ENCODE measurements at places on chromosomes 3 and 15.

DNA sequence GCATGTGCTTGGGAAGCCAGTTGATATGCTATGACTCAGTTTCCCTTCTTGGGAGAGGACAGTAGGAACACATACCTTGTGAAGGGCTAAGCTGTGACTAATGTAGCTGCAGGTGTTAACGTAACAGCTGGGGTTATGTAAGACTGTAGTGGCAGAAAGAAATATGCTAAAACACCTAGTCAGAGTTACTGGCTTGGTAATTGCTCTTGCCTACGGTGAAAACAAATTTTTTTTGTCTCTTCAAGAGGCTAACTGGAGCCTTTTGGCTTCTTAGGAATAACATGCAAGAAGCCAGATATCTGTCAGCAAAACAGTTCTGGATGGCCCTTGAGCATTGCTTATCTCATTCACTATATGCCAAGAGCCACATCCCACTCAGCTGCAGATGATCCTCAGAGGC lies 1.4 kb downstream of the MAPKBP1 start:
- no peak for DNase-seq

DNA sequence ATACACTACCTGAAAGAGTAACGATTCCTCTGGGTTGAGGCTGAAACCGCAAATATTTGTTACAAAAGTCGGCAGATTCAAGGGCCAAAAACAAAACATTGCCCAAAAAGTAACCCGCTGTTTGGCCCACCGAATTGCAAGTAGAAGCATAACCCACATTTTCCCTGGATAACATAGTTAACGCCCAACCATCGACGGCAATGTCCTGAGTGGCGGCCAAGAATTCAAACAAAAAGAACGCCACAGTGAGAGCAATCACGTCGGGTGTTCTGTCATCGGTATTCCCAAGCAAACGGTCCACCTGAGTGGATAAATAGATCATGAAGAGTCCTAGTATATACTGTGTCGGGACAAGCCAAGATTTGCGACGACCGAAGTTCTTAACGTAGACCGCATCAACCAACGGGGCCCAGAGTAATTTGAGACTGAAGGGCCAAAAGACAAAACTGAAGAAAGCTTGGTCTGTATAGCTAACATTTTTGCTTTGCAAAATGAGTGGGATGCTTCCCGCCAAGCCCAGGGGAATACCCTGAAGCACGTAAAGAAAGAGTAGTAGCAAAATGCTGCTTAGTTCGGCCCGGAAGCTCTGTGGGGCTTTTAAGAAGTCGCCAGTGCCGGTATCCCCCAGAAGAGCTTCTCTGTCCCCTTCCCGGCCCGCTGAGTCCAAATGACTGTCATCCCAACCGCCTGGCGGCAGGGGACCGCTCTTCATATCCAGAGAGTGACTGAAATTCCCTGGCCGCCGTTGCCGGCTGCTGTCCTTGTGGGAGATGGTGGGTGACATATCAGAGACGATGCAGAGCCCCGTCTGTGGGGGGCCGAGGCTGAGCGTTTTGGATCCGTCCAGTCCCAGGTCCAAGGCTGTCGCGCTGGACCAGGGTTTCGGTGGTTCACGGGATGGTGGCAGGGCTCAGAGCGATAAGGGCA lies 750 bp downstream of the SLC33A1 start:
- DNase-seq = no peak

- DNase-seq = no peak
Measured at GRCh38 chr3:11389386-11390268, 117.4 kb downstream of the ATG7 start.

DNA sequence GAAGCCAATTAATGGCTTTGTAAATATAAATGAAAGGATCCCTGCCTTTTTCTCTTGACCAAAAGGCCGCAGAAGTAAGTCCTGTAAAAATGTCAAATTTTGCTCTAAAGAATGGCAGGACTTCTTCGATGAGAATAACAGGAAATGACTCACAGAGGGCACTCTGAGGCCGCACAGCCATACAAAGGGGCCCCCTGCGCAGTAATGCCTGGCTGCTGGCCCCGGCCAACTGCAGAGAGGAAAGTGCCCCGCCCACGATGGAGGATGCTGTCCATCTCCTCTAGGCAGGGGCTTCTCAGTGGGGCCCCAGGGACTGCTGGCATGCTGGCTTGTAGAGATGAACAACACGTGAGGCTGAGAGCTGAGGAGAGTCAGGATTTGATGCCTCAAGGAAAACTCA lies 18.1 kb upstream of the SCN10A start:
- no peak for DNase-seq

GRCh38 chr3:81620849-81621248 lies 140.6 kb downstream of the GBE1 start:
- DNase-seq = no peak

DNA sequence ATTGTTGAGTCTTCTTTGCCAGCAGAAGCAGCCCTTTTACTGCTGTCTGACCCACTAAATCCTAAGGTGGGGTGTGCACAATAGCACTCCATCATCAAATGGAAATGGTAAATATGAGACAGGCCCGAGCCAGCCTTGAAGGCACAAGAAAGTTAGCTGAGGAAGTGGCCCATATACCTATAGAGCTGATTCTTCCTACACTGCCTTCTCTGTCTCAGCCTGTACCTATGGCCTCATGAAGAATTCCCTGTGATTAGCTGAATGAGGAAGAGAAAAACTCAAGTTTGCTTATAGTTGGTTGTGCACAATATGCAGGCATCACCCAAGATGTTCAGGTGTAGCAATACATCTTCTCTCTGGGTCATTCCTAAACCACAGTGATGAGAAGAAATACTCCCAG lies 31.7 kb upstream of the XCR1 start:
- no peak for DNase-seq

DNA sequence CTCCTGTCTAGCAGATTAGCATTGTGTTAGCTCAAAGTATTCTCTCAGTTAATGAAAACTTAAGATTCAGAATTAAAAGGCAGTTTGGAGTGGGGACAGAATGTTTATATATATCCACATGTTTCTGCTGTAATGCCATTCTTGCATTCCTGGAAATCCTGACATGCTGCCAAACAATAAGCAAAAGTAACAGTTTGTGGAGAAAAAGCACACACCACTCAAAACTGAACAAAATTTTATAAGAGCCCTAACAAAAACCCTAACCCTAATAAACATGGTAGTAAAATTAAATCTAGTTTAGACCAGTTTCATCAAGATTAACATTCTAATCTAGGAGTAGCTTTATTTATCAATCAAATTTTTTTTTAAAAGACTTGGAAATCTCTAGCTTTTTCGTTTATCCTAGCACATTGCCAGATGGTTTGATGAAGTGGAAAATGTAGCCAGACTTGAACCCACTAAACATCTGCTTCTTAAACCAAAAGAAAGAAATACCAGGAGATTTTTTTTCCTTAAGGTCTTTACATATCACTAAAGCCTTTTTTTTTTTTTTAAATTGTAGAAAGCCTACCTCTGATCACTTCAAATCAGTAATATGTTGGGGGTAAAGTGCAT lies 3.7 kb downstream of the TCAIM start:
- DNase-seq = no peak

GRCh38 chr15:61205346-61205921 lies 23.7 kb downstream of the RORA start:
- no peak for DNase-seq

- no peak for DNase-seq
Measured at GRCh38 chr3:193787496-193787870, 194.5 kb downstream of the OPA1 start.

DNA sequence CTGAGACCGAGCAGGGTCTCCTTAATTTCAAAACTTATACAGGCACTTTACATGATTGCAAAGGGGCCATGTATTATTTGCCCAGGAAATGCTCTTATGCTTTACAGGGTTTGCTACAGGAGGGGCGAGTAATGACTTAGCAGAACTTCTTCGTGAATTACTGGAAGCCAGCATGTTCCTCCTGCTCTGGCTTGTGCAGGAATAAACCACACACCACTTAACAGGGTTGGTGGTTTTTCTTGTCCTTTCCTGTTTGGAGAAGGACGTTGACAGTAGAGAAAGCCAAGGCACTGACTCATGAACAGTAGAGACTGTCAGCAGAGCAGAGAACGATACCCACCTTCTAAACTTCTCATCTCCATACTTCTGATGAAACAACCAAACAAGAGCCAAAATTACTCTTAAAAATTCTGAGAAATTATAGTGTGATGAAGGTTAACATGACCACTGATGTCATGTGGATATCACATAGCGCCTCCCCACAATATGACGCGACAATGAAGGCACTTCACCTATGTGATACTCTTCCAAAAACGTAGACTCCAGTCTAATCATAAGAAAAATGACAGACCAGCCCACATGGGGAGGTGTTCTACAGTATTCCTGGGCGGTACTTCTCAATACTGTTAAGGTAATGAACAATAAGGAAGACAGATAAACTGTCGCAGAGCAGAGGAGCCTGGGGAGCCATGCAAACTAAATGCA lies 24.7 kb upstream of the MCTP2 start:
- DNase-seq = no peak

DNA sequence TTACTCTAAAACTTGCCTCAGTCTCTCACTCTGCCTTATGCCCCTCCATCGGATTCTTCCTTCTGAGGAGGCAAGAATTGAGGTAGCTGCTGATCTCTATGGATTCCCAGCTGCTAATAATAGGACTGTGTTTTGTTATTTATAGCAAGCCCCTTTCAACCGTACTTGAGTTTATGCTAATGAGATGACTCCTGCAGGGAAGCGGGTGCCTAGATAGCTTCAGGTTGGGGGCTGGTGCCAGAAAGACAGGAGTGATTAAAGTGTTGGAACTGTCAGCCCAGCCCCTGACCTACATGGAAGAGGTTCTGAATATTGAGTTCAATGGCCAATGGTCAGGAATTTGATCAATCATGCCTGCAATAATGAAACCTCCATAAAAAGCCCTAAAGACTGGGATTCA lies 21.8 kb upstream of the LIMD1 start:
- no peak for DNase-seq

DNA sequence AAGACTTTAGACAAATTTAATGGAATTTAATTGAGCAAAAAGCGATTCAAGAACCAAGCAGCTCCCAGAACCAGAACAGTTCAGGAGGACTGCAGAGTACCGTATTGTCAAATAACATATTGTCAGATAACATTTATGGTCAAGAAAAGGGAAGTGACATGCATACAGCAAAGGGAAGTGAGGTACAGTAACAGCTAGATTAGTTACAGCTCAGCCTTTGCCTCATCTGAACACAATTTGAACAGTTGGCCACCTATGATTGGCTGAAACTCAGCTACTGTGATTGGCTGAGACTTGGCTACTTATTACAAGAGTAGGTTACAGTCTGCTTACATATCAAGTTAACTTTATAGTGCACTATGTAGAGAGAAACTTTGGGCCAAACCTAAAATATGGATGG lies 21.9 kb downstream of the ZFAND6 start:
- DNase-seq = no peak

GRCh38 chr3:23996095-23996524 lies 51.0 kb downstream of the NR1D2 start:
- DNase-seq = no peak

GRCh38 chr3:171525437-171525836 lies 65.2 kb upstream of the TNIK start:
- DNase-seq = no peak

- DNase-seq = no peak
Measured at GRCh38 chr3:101695779-101696372, 9.4 kb upstream of the RPL24 start.

DNA sequence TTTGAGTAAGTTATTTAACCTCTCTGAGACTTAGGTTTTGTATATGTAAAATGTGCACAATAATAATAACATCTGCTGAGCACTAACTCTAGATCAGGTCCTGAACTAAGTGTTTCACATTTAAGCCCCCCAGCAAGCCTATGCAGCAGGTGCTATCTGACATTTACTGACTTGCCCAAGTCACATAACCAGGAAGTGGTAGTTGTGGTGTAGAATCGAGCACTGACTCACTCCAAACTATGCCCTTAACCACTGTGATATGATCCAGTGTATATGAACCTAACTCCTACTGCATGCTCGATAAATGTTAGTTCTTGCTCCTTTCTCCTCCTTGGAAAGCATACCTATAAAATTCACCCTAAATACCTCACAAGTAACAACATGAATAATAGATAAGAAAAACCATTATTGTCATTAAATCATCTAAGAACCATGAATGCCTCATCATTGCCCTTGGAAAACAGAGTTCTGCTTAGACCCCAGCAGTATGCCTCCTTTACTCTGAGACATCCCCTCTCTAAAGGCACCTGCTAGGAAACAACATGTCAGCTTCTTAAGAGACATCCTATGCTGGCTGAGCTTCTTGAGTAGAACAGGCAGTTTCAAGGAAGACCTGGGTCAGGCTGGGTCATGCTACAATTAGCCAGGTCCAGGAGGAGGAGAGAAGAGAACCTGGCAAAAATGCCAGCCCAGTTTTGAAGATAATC lies 3.0 kb upstream of the SHC4 start:
- DNase-seq = no peak

GRCh38 chr3:177069514-177070329 lies 127.6 kb downstream of the TBL1XR1 start:
- no peak for DNase-seq

- no peak for DNase-seq
Measured at GRCh38 chr3:74491874-74492273, 122.6 kb downstream of the CNTN3 start.

DNA sequence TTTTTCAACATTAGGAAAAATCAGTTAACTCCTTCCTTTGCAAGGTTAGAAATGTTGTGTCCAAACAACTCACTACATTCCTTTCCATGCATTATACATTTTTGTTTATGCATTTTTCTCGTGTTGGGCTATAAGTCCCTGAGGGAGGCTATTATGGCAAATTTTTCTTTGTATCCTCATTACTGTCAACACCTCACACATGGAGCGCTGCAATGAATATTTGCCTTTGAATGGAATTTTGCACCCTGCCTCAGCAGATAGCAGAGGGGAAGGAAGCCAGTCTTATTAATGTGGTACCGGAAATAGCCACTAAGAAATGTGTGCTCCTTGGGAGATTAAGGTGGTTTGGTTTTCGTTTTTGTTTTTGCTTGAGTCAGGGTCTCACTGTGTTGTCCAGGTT lies 134.7 kb downstream of the THSD4 start:
- DNase-seq = no peak

DNA sequence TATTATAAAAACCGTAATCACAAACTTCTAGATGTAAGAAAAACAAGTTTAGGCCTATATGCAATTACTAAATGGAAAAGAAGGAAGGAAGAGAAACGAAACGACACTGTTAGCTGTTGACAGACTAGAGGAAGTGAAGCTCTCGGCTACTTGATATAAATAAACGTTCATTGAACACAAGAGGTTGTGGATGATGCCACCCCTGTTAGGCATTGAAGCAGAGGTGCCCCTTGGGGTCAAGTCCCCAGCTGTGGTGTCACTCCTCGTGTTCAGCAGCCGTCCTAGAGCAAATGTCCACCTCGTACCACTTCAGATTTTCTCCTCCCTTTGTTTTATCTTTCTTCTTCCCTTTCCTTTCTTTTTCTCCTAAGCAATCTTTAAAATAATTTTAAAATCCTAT lies 146.5 kb upstream of the UBE2E1 start:
- DNase-seq = no peak

DNA sequence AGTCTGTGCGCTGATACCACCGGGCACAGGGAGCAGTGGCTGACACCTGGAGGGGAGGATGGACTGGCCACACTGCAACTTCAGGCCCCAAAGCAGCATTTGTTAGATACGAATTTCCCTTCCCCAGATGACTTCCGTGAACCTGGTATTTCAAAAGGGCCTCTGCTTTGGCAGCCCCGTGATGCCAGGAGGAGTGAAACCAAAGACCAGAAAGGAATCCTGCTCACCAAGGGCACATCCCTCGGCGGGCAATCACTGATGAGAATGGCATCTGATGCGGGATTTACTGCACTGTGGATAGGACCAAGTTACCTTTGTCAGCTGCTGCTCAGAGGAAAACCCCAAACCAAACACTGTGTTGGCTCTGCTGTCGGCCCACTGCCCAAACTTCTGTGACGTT lies 65.5 kb downstream of the WHAMM start:
- no peak for DNase-seq

GRCh38 chr3:60931452-60931851 lies 319.8 kb downstream of the FHIT start:
- no peak for DNase-seq
